ENCODE measurements at places on chromosomes 6 and 20.

- DNase-seq, result no peak
These were observed 60.9 kb downstream of the FYN start for GRCh38 chr6:111812060-111813038.

DNA sequence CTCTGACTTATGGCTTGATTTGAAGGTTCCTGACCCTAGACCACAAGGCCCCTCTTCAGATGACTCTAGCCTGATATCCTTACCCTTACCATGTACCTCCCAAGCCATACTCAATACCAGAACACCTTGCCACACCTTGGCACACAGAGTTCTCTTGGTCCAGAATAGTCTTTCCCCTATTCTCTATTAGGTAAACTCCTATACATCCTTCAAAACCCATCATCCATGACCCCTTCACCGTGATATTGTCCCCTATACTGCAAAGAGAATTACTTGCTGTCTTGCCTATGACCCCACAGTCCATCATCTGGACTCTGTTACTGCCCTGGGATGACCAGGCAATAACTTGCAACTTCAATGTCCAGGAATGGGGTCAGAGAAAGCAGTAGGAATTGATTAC lies 31.8 kb upstream of the DSN1 start:
- DNase-seq, result no peak

DNA sequence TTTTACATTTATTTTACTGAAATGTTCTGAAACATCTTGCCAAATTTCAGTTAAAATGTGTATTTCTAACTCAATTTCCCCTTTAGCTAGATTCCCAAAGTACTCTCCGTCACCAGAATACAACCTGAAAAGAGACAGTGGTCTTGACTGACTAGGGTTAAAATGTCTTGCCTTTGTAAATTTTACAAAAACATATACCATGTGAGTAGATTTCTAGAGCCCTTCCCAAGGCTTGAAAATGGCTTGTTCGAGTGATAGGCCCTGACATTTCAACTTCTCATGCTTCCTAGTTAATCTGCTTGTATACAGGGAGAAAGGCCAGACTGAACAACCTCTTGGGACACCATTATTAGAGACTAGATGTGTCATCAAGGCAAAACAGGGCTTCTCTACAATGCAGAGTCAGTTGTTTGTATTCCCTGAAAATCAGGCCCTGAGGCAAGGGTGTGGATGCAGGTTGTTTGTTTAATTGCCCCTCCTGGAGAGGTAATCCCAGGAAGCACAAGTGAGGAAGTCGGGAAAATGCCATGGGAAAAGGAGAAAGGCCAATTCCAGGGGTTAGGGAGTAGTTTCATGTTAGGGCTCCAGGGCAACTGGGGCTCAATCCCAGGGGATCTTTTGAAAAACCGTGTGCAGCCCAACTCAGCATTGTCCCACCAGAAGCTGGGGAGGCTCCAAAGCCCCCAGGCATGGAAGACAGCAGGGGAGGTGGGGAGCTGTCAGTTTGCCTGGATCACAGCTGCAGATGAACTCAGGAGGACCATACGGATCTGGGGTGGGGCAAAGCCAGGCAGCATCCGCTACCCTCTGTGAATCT lies 11.6 kb upstream of the TFB1M start:
- no peak for DNase-seq

DNA sequence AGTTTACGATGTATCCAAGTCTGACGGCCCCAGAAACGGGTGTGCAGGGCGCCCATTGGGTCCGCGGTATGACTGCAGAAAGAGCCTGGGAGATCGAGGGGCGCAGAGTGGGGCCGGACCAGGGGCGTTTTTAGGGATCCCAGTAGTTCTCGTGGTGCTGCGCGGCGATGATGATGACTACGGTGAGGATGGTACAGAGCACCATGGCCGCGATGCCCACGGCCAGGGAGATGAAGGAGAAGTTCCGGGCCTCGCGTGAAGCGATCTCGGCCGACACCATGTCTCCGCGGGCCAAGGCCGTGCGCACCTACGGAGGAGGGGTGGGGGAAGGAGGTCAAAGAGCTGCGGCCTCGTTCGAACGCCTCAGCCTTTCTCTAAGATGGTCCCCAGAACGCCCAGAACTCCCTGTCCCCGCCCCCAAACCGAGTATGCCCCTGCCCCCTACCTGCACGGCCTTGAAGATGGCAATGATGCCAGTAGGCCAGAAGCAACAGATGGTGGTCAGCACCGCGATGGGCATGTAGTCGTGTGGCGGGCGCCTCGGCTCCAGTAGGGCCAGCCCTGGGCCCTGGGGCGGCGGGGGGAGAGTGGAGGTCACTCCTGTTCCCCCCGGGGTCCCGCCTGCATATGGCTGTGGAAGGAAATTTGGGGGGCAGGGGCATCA lies 2.5 kb downstream of the PRRT1 start:
- no peak for DNase-seq

DNA sequence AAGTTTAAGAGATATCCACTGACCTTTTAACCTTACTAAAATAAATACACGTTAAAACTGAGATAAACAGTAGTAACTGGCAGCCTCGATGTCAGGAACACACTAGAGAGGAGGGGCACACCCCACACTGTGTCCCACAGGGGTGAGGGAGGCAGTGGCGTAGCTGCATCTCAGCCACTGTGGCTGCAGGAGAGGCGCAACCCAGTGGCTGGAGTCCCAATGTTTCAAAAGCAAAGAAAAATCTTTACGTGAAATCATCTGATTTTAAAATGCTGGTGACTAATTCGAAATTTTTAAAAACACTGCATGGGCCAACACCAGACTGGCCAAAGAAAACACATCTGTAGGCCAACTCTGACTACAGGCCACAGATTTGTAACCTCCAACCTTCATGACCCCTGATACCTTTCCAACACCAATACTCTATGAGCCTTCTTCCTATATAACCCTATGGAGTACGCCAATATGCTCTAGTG lies 54.7 kb downstream of the TRAM2 start:
- no peak for DNase-seq

- no peak for DNase-seq
These were observed 35.7 kb upstream of the SCUBE3 start for GRCh38 chr6:35178012-35178411.

GRCh38 chr6:153215242-153215641 lies 84.2 kb upstream of the RGS17 start:
- DNase-seq, result no peak

- DNase-seq, result no peak
These were observed 585.2 kb downstream of the PHF3 start for GRCh38 chr6:64220801-64221200.

DNA sequence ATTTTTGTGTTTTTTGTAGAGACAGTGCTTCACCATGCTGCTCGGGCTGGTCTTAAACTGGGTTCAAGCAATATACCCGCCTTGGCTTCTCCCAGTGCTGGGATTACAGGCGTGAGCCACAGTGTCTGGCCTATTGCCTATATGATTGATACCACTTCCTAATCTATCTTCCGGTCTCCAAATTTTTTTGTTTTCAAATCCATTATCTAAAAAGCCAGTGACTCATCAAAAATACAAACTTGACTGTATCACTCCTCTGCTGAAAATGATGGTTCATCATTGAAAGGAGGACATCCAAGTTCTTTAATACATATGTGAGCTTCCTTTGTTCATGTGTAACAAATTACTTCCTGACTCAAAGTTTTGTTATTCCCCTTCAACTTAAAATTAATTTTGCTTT lies 35.5 kb downstream of the FAM8A1 start:
- DNase-seq, result no peak

DNA sequence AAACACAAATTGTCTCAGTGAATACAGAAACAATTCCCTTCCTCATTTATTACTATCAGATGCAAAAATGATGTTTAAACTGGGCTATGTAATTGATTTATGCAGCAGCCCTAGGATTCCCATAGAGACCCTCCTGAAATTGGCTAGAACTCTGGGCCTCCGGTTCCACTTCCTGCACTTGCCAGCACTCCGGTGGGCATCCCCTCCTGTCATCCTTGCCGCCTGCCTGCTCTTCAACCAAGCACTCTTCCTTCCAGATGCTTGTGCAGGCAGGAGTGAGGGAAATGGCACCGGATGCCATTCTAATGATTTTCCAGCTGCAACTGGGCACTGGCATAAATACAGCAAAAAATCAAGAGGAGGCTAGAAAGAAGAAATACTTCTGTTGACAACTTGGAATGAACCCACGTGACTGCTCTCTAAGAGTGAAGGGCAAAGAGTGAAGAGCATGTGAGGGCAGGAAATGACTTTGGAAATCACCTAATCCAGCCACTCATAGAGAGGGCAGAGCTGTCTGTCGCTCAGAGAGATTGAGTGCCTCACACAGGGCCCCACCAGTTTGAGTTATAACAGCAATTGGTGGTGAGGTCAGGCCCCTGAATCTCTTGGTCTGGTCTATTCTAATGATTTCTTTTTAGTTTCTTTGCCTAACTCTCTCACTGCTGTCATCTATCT lies 3.7 kb upstream of the NEDD9 start:
- DNase-seq, result no peak

- DNase-seq, result no peak
These were observed 2.1 kb downstream of the DEFB121 start for GRCh38 chr20:31403886-31404285.

DNA sequence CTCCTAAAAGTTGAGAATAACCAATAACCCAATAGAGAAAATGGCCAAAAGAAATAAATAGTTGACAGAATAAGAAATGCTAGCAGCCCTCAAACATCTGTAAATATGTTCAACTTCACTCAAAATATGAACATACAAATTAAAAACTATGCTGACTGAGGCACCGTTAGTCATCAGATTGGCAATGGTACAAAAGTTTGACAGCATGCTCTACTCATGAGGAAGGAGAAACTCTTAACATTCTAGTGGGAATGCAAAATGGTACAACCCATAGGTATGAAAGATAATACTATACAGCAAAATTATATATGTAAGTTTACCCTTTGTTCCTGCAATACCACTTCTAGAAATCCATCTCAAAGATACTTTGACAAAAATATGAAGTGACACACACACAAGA lies 1.6 kb upstream of the ZSCAN12 start:
- no peak for DNase-seq

DNA sequence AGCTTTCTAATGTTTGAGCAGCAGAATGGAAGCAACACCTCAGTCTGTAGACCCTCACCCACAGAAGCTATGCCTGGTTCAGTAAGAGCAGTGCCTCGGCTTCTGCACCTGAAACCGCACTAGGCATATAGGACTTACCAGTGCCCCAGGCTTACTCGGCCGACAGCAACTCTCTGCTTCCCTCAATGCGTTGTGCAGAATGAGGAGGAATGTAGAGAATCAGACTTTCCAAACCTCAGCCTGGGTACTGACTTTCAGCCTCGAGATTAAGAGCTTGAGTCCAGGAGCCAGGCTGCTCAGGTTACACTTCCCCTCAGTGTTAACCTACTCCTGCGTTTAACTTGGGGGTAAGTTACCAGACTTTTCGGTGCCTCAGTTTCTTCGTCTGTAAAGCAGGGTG lies 8.6 kb downstream of the EYA2 start:
- no peak for DNase-seq

DNA sequence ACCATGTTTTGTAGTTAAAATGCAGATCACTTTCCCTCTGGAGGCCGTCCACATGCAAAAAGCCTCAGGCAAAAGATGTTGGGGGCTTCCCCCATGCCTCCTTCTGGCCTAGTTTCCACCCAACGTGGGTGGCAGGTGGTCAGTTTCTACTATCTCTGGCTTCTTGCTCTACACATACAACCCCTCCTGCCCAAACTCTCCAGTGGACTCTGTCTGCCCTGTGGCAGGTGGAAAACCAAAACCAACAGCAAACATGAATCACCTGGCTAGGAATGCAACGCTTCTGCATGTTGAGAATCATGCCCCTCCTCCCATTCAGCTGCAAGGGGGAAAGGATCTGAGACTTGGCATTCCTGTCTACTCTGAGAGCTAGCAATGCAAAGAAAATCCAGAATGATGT lies 94.8 kb downstream of the MBOAT1 start:
- no peak for DNase-seq

- no peak for DNase-seq
These were observed 69.5 kb upstream of the LTV1 start for GRCh38 chr6:143773506-143774150.

DNA sequence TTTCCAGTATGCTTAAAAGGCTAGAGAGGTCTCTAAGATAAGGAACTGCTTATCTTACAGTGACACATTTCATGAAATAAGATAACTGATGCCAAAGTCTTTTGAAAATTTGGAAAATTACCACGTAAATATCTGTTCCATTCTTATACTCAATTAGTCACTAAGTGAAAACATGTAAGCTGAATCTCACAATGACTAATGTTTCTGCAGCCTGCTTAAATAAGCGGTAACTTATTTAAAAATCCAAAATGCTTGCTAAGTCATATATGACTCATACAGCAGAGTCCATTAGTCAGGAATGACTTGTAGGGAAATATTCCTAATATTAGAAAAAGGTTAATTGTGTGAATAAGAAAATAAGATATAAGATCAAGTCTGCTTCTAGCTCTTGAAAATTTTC lies 27.8 kb upstream of the LGSN start:
- DNase-seq, result no peak

- DNase-seq, result no peak
These were observed 126.2 kb downstream of the PTPRK start for GRCh38 chr6:128394167-128394566.

DNA sequence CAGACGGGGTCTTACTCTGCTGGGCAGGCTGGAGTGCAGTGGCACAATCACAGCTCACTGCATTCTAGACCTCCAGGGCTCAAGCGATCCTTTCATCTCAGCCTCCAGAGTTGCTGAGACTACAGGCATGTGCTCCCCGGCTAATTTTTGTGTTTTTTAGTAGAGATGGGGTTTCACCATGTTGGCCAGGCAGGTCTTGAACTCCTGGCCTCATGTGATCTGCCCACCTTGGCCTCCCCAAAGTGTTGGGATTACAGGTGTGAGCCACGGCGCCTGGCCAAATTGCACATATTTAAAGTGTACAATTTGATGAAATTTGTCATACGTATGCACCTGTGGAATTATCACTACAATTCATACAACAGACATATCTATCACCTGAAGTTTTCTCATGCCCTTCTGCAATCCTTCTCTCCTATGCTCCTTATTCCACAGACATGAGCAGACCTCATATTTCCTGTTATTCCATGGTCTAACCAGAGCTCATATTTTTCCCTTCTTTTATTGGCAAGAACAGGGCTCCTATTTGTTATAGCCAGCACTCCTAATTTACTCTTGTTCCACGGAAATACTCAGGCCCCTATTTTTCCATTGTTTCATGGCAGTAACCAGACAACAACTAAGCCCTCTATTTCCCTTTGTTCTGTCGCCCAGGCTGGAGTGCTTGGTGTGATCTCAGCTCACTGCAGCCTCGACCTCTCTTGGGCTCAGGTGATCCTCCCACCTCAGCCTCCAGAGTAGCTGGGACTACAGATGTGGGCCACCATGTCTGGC lies 2.2 kb upstream of the CSTL1 start:
- DNase-seq, result no peak

- no peak for DNase-seq
These were observed 217.8 kb upstream of the TSHZ2 start for GRCh38 chr20:52754366-52754765.

DNA sequence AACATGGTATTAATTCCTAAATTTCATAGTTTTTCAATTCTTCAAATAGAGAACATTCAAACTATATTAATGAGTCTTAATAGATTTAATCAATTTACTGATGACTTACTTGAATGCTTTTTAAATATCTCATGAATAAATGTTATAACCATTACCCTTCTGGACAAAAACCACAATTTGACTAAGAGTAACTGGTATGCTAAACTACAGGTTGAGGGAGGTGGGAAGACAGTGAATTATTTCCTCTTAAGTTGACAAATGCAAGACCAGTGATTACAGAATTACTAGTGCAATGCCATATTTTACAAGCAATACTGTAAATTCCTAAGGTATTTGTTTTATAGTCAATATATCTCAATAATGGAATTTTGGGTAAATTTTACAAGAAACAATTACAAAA lies 65.1 kb downstream of the REV3L start:
- DNase-seq, result no peak

Data from RPMI8226 (cell line).